ENCODE measurements at places on chromosomes 7 and 10. TPM values are rescaled to one million over a fixed set of nuclear protein-coding genes. Genes with fewer than 3 reads are reported as not detected.

TBX20 gene
- 0.59 TPM for total RNA-seq

GRCh38 chr10:89869592-89870156 is 168.3 kb downstream of the KIF20B start:
- H3K4me1 ChIP-seq, result no peaks in the 10 kb centered on the region
- H3K27ac ChIP-seq, result no peak overlapping the region
- DNase-seq, result no peak
- no peaks in the 10 kb centered on the region for H3K27me3 ChIP-seq
- H3K36me3 ChIP-seq, result no peaks in the 10 kb centered on the region

- no peak overlapping the region for H3K27ac ChIP-seq
- no peaks in the 10 kb centered on the region for H3K27me3 ChIP-seq
- H3K36me3 ChIP-seq, result no peaks in the 10 kb centered on the region
- no peak for DNase-seq
- no peak overlapping the region for H3K4me3 ChIP-seq
- H3K4me1 ChIP-seq, result no peaks in the 10 kb centered on the region
Observed at GRCh38 chr10:65325913-65326312, 1599.9 kb upstream of the LRRTM3 start.

DNA sequence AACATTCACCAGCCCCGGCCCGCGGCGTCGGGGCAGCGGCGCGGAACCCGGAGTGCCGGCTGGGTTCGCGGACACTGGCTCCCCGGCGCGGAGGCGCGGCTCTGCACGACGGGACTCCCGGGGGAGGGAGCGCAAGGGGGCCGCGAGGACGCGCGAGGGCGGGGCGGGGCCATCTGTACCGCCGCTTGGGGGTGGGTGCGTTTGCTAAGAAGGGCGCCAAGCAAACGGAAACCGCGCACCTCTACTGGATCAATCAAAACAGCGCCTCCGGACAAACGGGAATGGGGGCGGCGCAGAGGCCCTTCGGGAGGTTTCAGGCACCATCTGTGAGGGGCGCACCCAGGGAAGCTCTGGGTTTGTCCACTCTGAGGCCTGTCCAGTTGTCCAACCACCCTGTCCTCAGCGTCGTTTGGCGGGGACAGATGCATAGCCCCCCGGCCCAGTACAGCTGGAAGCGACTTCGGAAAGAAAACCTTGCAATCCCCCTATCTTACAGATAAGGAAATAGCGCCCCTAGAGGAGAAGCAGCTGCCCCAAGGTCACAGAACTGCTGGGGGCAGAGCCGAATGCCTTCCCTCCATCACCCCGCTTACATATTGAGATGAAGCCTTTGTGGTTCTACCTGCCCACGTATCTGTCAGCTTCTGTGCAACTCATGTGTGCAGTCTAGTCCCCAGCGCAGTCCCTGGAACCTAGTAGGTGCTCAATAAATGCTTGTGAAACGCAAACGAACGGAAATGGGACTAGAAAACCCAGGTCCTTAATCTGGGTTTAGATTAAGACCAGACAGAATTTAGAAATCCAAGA is 10.7 kb upstream of the SLIT1 start:
- peak overlapping the region; percentile 67 for H3K4me3 ChIP-seq
- H3K27ac ChIP-seq, result no peak overlapping the region
- H3K36me3 ChIP-seq, result no peaks in the 10 kb centered on the region
- peak; percentile 54 for DNase-seq
- H3K4me1 ChIP-seq, result no peaks in the 10 kb centered on the region
- H3K27me3 ChIP-seq, result no peaks in the 10 kb centered on the region

DNA sequence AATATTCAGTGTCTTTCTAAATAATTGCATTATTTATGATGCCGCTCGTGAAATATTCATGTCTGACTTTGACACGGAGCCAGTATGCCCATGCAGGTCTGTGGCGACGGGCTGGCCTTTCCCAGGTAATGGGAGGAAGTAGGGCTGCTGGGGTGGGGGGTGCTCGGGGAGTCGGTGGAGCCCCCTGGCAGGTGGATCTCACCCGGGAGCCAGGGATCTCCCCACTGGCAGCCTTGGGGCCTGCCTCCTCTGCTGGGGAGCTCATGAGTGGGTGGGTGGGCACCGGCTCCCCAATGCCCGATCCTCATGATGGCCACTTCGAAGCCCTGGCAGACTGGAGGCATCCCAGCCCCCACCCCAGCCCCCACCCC is 52.8 kb downstream of the PWWP2B start:
- no peaks in the 10 kb centered on the region for H3K36me3 ChIP-seq
- DNase-seq, result no peak

All from breast epithelium (tissue), 4 donors.